ENCODE measurements at places on chromosomes 5 and 9.

DNA sequence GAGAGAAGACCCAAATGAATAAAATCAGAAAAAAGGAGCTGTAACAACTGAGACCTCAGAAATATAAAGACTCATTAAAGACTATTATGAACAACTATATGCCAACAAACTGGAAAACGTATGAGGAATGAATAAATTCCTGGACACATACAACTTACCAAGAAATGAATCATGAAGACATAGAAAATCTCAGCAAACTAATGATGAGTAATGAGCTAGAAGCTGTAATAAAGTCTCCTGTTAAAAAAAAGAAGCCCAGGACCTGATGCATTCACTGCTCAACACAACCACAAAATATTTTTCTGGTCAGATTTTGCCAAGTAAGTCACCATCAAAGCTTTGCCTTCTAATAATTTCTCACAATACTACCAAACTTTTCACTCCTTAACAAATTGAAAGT is 666.7 kb downstream of the LRRC70 start:
- no peak for DNase-seq

- no peak for DNase-seq
These were observed 34.5 kb downstream of the BRINP1 start for GRCh38 chr9:119334745-119335144.

DNA sequence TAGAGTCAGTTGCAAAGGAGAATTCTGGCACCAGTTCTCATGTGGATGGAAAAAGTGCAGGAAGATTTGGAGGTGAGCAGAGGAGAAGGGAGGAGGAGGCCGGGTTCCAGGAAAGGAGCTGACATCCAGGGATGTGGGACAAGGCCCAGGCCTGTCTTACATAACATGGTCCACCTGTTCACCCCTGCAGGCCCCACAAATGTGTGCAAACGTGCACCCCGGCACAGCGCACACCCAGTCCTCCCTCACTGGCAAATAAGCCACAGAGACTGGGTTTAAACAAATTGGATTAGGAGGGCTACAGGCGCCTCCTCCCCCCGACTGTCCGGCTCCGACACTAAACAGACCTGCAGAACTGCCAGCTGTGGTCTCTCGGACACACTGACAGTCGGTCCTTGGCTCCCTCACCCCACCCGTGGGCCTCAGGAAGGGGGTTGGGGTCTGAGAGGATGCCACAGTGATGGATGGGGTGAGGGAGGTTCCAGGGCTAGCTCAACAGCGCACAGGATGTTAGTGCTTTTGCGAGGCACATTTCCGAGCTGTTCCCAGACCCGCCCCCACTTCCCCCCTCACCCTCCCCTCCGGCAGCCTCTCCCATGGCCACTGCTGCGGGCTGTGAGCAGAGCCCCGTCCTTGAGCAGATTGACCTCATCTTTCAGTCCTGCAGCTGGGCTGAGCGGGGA is 43.4 kb upstream of the IL17B start:
- no peak for DNase-seq

- DNase-seq = no peak
These were observed 62.0 kb upstream of the UNC5A start for GRCh38 chr5:176748073-176748966.

- no peak for DNase-seq
These were observed 48.8 kb downstream of the FANCC start for GRCh38 chr9:95268681-95269080.

DNA sequence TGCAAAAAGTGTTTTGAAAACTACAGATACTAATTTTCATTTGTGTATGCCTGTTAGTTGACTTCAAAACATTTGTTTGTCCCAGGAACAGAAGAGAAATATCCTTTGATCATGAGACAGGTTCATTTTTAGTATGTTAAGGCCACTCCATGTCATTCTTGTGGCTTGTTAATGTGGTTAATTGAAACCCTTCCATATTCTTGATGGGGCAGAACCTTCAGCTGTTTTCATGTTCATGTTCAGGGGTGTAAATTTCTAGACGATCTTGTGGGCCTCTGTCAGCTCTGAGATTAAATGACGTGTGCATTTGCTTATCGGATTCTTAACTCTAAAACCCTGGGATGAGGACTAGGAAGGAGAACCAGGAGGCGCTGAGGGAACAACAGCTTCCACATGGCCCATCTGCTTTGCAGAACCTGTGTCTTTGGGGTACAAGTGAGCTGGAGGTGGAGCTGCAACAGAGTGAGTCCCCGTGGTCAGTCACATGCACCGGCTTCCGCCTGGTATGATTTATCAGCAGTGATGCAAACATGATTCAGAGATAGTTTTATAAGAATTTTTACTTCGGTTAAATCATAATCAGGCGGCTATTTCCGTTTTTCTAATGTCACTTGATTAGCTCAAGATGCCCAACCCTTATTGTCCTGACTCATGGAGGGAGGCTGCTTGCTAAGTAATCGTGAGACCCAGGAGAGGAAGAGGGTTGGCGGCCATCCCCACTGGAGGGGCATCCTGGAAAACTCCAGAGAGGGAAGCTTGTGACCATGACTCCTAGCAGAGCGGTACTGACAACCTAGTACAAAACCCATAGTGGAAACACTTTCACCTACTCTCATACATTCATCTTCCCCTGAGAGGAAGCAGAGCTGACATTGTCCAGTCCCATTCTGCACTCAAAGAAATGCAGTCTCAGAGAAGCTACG is 138.4 kb downstream of the C9orf152 start:
- no peak for DNase-seq

DNA sequence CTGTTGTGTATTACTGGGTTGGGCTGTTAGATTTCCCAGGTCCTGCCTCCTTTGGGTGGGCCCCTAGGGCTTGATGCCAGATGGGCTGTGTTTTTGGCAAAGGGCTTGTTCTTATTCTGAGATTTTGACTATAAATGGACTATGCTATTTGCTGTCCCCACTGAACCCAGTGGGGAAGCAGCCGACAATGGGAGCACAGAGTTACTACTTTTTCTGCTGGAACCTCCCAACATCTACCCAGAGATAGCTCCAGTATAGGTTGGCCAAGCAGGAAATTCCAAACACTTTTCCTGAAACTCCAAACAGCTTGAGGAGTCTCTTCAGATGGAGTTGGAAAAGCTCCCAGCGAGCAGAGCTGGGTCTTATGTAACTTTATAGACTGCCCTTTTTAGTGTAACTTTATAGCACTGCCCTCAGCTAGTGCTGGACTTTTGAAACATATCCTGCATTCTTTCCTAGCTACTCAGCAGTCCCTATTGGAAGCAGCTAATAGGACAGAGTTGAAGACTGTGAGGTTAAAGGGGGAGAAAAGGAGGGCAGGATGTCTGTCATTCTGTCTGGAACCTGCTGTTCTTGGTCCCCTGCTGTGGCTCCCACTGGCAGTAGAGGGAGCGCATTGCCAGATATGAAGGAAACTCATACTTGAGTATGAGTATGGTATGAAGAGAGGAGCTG is 21.0 kb downstream of the RUSC2 start:
- no peak for DNase-seq

DNA sequence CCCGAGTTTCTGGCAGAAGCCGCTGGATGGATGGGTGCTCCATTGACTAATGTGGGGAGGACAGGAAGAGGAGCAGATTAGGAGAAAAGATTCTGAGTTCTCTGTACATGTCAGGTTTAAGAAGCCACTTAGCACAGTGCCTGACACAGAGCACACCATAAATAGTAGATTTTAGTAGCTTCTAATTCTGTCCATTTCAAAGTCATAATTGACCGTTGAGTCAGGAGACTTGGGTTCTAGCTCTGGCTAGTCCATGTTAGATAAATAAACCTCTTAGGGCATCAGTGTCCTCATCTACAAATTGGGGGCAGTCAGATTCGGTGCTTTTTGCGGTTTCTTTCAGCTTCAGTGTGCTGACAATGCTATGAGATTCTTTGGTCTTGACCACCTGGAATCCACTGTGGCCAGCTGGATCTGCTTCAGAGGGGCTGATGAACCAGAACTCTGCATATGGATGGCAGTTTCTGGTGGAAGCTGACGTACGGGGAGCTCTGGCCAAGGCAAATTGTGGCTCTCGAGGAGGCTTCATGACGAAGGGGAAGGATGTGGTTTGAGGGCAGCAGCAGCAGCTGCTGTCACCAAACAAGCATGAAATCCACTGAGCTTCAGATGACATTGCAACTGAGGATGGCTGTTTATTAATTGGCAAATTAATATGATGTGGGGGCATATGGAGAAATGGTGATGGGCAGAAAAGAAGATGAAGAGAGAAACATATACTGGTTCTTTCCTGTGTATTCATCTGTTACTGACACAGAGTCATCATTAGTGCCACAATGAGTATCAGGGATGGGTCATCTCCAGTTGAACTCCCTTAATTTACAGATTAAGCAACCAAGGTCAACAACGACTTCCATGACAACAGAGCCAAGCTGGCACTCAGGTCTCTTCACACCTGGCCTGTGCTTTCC is 134.4 kb downstream of the AOPEP start:
- peak; percentile 24 for DNase-seq

- no peak for DNase-seq
These were observed 139.1 kb upstream of the FSTL4 start for GRCh38 chr5:133751421-133751820.

DNA sequence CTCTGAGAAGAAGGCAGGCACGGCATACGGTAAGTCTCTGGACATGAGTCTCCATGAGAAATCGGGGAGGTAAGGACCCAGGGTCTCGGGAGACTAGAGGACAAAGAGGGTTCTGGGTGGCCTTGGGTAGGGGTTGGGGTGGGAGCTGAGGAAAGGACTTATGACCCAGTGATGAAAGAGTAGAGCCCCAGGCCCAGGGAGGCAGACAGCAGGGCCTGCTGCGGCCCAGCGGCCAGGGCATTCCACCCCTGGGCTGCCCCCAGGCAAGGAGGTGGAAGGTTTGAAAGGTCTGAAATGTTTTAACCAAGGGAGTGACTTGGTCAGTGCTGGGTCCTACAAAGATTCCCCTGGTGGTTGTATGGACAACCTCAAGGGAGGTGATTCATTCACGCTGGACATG is 89.1 kb downstream of the CRB2 start:
- no peak for DNase-seq

- no peak for DNase-seq
These were observed 326.7 kb upstream of the EFNA5 start for GRCh38 chr5:107997338-107997980.

DNA sequence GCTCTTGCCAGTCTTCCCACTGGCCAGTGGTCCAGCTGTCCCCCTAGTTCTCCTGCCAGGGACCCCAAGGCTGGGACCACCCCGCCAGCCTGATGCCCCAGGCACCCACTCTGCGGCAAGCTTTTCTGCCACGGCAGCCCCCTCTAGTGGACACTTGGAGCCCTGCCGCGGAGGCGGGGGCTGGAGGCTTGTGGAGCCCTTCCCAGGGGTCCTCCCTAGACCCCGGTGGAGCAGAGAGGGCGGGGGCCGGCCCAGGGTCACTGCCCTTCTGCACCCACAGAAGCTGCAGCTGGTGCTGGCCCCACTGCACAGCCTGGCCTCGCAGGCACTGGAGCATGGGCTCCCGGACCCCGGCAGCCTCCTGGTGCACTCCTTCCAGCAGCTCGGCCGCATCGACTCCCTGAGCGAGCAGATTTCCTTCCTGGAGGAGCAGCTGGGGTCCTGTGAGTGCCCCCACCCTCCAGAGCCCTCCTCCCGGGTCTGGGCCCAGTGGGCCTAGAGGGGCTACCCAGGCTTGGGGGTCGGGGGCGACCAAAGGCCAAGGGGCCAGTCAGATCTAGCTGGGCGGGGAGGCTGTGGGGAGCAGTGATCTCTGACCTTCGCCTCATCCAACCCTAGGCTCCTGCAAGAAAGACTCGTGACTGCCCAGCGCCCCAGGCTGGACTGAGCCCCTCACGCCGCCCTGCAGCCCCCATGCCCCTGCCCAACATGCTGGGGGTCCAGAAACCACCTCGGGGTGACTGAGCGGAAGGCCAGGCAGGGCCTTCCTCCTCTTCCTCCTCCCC is 9.1 kb downstream of the EGFL7 start:
- DNase-seq = no peak

DNA sequence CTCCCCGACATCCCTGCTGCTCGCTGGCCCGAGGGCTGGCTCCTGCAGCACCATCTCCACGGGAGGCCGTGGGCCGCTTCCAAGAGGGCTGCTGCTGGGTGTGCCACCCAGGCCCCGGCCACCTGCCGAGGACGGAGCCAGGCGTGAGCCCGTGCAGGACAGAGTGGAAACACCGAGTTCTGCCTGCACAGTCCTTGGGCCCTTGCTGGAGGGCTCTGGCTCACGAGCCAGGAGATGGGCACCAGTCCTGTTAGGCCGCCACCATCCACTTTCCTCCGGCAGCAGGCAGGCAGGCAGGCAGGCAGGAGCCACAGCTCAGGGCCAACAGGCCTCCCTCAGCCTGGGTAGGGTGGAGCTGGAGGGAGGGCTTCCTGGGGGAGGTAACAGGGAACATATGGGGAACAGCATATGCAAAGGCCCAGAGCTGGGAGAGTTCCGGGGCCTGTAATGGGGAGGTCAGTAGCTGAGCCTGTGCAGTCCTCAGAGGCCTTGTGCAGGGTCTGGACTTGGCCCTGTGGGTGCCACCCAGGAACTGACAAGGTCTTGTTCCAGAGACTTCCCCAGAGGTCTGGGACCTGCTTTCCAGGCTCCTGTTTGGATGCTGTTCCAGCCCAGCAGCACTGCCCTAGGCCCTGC is 31.9 kb downstream of the RXRA start:
- no peak for DNase-seq

DNA sequence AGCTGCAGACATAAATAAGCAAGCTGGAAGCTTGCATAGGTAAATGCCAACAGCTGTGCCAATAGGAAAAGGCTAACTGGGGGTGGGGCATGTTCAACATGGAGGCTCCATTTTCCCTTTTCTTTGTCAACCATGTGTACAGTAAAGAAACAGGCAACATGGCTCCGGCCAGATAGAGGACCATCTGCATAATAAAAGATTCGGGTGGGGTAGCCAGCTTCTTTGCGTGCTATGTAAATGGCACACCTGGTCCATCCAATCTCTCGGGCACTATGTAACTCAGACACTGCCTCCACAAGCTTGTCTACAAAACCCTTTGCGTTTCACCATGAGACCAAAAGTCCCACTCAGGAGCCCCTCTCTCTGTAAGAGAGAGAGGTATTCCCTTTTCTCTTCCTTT is 41.7 kb upstream of the DENND4C start:
- no peak for DNase-seq

DNA sequence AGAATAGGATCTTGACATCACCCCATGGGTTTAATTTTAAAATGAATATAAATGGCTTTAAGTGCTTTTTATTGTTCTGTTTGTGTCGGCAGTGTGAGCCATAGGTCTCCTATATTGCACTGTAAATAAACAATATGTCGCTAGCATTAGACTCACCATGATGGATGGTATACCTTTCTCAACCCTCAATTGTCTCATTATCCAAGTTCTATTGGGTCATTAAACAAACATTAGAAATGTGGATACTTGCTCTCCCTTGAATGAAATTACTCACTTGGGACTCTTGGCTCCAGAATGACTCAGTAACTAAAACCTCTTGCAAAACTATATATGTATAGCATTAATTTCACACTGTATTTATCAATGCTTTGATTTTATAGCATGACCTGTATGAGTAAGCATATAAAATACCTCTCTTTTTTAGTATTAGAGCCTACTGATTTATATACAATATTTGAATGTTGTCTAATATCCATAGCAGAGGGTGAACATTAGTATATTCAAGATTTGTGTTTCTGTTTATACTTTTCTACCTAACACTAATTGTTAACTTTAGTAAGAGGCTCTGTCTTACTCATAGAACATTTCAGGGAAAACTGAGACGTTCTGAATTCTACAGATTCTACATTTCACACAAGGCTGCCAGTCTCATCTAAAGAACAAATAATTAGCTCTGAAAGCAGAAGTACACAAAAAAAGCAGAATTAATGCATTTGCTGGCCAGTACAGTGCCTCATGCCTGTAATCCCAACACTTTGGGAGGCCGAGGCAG is 303.8 kb upstream of the PRR16 start:
- DNase-seq = no peak

All from stimulated activated CD4-positive, alpha-beta T cell treated with anti-CD3 and anti-CD28 coated beads, TNF-alpha, amount 100 ng/mL, for 1 hour (primary cell).